Naive B cell (primary cell): ENCODE measurements at places on chromosomes 3 and 15.

DNA sequence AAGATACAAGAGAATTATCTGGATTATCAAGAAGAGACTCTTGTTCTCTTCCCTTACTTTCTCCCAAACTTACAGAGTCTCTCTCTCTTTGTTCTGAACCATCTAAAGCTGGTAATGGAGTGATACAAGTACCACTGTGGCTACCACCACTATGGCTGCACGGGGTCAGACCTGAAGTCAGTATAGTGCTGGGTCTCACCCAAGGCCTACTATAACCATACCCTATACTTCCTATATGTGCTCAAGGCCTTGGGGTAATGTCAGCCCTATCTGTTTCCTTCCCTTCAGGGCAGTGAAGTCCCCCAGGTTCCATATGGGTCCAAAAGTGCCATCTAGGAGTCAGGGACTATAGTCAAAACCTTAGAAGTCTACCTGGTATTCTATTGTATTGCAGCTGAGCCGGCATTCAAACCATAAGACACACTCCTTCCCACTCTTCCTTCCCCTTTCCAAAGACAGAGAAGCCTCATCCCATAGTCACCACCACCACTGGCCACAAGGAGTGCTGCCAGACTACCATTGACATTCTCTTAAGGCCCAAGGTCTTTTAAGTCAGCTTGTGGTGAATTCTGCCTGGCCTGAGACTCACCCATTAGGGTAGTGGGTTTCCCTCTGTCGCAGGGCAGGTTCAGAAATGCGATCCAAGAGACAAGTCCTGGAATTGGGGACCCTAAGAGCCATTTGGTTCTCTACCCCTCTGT lies 615.0 kb upstream of the NECTIN3 start:
- no peak for DNase-seq

DNA sequence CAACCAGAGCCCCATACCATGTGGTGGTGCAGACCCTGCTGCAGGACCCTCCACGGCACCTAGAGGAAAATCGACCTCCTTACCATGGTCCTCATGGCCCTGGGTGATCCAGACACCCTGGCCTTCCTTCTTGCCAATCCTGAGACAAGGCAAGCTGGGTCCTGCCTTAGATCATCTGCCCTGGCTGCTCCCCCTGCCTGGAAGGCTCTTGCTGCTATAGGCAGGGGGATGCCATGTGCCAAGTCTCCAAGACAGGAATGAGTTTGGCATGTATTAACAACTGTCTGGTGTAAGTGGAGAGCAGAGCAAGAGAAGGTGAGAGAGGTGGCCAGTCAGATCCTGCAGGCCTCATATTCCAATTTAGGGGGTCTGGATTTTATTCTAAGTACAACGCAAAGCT lies 7.5 kb downstream of the HEG1 start:
- DNase-seq, result no peak

DNA sequence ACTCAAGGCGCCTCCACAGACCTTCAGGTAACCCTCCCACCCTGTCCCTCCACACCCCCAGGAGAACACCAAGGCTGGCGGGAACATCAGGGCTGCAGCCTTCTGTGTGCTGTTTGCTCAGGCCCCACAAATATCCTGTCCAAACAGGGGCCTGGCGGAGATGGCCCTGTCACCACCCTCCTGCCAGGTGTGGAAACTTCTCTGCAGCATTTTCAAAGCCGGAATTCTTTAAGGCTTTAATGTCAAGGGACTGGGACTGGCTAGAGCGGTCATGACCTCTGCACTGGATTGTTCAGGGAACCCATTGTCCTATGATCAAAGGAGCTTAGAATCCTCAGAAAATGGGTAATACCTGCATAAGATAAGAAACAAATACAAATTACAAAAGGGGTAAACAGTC lies 46.6 kb downstream of the FBLN2 start:
- DNase-seq, result no peak

GRCh38 chr15:92634671-92635201 lies 20.8 kb downstream of the FAM174B start:
- no peak for DNase-seq

DNA sequence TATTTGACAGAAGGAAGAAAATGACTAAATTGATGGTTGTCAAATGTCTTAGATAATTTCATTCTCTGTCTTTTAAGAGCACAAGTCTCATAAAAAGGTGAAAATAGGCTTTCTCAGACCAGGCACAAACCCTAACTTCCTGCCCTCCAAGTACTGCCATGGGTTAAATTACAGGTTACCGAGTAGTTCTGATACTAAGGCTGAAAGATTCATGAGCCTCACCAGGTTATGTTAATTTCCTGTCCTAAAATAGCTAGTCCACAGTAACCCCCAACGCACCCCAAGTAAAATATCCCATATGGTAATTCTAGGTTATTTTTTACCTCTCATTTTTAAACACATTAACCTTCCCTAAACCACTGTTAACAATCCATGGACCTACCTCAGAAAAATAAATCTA lies 42.0 kb downstream of the GSK3B start:
- DNase-seq, result no peak
